ENCODE measurements at places on chromosomes 2 and 18. TPM values are rescaled to one million over a fixed set of nuclear protein-coding genes. Genes with fewer than 3 reads are reported as not detected.

DNA sequence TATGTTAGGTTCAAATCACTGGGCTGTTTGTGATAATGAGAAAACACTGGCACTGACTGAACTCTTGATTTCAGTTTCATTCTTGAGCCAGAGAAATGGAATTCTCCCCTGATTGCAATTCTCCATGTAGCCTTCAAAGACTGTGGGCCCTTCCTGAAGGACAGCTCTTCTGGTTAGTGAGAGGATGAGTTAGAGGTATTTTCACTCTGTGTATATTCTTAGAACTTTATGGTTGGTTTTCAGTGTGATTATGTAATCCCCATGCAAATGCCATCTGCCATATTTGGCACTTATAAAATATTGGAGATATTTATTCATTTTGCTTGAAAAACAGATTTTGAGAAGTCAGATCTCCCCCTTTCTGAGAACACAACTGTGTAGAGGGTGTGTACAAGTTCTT lies 323.7 kb downstream of the SLC4A3 start:
- no peaks in the 10 kb centered on the region for H3K36me3 ChIP-seq
- no peak overlapping the region for H3K4me3 ChIP-seq
- H3K4me1 ChIP-seq: no peaks in the 10 kb centered on the region
- no peak for DNase-seq

GRCh38 chr2:144526831-144527230 lies 6.9 kb upstream of the ZEB2 start:
- H3K4me1 ChIP-seq: peaks cover 7% of the 10 kb centered on the region
- H3K27me3 ChIP-seq: peaks cover 80% of the 10 kb centered on the region
- no peak for DNase-seq

GRCh38 chr2:84888401-84889276 lies 7.8 kb upstream of the TRABD2A start:
- DNase-seq: no peak
- no peaks in the 10 kb centered on the region for H3K36me3 ChIP-seq
- H3K4me3 ChIP-seq: no peak overlapping the region
- no peak overlapping the region for H3K27ac ChIP-seq

DNA sequence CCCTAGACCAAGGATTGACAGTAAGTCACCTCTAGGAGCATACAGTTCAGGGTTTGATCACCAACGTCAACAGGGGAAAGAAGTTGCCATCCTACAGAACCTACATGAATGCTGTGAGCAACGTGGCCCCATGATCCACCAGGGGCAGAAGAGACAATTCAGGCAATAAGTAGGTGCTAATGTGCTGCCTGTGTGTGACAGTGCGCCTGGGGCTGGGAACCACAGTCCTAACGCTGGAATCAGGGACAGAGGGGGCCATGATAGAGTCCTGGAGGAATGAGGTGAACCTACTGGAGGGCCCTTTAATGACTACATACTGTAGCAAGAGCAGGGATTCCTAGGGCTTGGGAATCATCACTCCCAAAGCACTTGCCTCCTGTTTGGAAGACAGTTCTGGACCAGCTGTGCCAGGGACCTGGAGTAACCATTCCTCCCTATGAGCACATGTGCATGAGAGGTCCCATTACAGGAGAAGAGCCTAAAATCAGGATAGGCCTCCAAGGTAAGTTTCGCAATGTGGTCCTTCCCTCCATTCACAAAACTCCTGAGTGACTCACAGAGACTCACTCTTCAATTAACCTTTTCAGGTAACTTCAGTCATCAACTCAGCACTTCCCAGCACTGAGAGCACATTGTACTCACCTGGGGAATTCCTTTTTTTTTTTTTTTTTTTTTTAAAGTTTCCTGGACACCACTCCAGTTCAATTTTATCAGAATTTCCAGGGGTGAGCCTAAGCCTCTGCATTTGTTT lies 214.0 kb downstream of the TMEM163 start:
- peaks cover 2% of the 10 kb centered on the region for H3K4me1 ChIP-seq
- H3K27me3 ChIP-seq: peaks cover 3% of the 10 kb centered on the region
- DNase-seq: no peak
- no peaks in the 10 kb centered on the region for H3K36me3 ChIP-seq

CKAP2L gene
- total RNA-seq: 10.3 TPM

CNRIP1 gene
- total RNA-seq: not detected

KCNG2 gene
- total RNA-seq: not detected

HOXD8 gene
- not detected for total RNA-seq
